ENCODE measurements at places on chromosomes 7 and 10. TPM values are rescaled to one million over a fixed set of nuclear protein-coding genes. Genes with fewer than 3 reads are reported as not detected.
A peak's percentile ranks its signal among the peaks of the same experiment; 100 is the strongest.

DNA sequence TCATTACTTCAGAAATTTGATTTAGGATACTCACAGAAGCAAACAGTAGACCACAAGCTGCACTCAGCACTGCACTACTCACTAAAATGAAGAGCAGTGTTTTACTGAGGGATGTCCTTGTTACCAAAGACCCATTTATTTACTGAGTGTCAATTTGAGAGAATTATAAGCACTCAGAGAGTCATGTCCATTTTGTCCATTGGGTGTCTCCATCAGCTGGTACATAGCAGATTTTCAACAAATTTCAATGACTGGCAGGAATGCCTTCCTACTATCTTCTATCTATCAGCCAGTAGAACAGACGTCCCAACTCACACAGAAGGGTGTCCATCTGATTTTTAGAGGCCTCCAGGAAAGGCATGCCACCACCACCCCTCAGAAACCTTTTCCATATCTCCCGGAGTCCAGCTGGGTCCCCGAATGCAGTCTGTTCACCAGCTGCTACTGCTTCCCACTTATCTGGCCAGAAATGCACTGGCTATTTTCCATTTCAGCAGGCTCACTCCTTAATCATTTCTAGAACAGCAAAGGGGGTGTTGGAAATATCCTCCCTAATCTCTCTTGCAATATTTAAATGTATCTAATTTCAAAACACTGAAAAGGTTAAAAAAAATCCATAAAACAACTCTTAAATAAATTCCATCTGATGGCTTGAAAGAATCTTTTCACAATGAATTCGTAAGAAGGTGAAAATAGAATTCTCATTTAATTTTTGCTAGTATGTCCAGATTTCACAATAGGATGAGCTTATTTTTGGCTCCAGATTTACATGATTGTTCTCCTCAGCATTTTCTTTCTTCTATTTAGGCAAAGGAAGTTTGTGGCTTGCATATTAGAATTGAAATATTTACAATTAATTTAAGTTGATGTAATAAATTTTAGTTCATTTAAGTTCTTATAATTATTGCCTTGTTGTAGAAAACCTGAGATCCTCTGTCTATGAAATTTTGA is 1164.0 kb upstream of the CELF2 start:
- DNase-seq: no peak

DNA sequence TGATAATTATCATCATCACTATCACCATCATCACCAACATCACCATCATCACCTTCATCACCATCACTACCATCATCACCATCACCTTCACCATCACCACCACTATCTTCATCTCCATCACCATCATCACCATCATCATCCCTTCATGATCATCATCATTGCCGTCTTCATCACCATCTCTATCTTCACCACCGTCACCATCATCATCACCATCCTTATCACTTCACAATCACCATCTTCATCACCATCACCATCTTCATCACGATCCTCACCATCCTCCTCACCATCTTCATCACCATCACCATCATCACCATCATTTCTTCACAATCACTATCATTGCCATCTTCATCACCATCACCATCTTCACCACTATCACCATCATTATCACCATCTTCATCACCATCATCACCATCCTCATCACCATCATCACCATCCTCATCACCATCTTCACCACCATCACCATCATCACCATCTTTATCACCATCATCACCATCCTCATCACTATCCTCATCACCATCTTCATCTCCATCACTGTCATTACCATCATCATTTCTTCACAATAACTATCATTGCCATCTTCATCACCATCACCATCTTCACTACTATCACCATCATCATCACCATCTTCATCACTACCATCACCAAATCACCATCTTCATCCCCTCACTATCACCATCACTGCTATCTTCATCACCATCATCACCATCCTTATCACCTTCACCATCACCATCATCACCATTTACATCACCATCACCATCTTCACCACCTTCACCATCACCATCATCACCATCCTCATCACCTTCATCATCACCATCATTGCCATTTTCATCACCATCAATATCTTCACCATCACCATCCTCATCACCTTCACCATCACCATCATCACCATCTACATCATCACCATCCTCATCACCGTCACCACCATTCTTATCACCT is 72.4 kb upstream of the DNAAF5 start:
- no peak for DNase-seq

- DNase-seq: peak; percentile 29
These were observed 247.3 kb upstream of the PITRM1 start for GRCh38 chr10:3419719-3420495.

BLOC1S2 gene
- total RNA-seq: 45.7 TPM
